Activated naive CD4-positive, alpha-beta T cell treated with Interleukin-2 at 50 U/mL for 16 hours (primary cell): ENCODE measurements at places on chromosomes 12 and 14.

- no peak for DNase-seq
These were observed 1.1 kb upstream of the RFX4 start for GRCh38 chr12:106581543-106582248.

DNA sequence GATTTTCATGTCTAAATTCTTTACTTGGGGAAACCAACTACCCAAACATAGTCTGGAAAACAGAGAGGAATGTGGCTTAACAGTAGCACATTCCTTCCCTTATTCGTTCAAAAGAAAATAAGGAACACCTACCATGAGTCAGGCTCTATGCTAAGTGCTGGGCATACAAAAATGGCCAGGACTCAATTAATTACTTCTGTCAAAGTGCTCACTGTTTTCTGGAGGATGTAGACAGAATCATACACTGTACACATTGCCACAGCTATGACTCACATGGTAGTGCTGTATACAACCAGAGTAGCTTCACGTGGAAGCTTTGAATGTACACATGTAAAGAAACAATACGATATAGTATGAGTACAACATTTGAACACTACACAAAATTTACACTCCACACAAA, 50.1 kb downstream of the SLC25A21 start:
- no peak for DNase-seq

DNA sequence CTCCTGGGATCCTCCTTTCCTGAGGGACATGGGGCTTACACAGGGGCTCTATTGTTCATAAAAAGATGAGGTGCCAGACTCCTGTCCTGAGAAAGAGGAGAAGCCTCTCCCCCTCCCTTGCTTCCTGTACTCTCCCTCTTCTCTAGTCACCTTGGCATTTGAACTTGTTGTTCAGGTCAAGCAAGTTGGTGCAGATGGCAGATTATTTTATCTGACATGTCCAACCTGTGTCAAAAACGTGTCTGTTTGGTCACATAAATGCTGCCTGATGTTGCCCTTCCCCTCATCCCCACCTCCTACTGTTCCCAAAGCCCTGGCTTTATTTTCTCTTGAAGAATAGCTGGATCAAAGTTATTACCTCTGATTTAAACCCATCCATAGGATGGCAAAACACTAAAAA, 154.8 kb downstream of the TMX1 start:
- DNase-seq, result no peak

DNA sequence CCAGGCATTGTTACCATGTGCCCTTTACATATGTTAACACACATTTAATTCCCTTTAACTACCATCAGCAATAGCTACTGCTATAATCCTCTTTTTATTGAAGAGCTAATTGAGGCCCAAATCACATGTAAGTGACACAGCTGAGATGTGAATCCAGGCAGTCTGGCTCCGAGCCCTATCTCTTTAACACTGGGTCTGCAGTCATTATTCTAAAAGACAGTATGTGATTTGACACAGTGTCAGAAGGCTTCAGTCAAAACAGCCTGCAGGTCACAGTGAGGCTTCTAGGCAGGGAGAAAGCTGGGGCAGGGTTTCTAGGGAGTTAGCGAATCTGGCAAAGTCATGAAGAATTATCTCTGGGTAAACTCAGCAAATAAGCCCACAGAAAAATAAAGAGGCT, 148.2 kb downstream of the KIF21A start:
- no peak for DNase-seq

DNA sequence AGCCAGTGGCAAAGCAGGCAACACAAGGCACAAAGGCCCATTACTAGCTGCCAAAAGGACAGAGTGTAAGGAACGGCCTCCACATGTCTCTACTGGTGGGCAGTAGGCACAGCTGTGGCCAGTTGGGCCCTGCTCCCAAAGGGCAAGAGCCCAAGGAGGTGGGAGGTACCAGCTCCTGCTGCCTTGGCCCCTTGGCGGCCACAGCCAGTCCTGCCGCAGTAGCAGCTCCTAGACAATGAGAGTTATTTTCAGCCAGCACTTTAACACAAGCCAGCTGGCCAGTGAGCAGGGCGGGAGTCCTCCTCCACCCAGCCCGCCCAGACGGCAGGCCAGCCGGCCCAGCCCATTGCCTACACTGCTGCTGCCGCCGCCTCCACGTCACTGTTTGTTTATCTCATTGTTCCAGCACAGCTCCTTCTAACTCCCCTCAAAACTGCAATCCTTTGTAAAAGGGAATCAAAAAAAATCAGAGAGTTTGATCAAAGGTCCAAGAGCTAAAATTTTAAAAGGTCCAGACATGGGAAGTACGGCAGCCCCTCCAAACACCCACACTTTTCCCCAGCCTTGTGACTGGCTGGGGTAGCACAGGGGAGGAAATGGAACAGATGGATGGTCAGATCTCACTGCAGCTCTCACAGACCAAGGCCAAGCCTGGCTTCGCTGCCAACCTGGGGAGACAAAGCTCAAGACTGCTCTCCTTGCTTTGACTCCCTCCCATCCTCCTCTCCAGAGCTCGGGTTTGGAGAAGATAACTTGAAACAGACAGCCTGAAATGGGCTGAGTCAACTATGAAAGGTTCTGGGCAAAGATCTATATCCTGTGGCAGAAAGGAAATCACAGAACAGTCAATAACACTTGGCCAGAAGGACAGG, 33.5 kb downstream of the FMNL3 start:
- no peak for DNase-seq

DNA sequence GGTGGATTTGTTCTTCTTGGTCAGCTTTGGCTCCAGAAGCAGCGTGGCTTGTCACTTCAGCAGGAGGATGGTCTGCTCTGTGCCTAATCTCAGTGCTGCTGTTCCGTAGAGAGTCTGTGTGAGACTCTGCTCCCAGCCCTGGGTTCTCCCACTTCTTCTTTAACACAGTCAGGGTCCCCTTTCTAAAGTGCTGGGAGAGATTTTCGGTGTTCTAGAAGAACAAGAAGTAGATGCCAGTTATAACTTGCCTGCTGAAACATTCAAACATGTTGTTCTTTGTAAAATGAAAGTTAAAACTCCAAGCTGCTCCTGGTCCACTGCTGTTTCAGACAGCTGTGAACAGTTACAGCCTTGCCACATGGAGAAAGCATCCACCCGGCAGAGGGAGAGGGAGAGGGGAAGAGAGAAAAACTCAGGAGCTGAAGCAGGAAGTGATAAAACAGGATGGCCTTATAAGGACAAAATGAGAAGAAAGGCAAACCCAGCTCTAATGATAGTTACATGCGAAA, 55.2 kb upstream of the CERS5 start:
- peak; percentile 18 for DNase-seq

DNA sequence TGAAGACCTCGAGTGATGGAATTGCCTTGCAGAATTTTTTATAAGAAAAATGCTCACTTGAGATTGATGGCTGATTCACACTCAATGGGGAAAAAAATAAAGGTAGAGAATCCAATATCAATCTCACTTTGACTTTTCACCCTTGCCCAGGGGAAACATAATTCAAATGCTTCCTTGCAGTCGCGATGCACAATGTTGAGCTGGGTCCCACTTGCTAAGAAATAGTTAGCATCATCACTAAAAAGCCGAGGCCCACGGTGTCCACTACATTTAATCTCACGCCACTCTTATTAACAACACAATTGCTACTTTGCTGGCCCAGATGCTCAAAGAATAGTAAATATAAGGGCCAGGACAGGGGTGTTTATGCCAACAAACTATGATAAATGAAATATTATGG, 223.4 kb downstream of the SPTSSA start:
- no peak for DNase-seq

GRCh38 chr12:99087278-99087677, 442.2 kb downstream of the APAF1 start:
- no peak for DNase-seq
